ENCODE measurements at places on chromosomes 4 and X. TPM values are rescaled to one million over a fixed set of nuclear protein-coding genes. Genes with fewer than 3 reads are reported as not detected.

GRCh38 chr4:83305187-83305586, 20.6 kb upstream of the COQ2 start:
- no peak for DNase-seq

DNA sequence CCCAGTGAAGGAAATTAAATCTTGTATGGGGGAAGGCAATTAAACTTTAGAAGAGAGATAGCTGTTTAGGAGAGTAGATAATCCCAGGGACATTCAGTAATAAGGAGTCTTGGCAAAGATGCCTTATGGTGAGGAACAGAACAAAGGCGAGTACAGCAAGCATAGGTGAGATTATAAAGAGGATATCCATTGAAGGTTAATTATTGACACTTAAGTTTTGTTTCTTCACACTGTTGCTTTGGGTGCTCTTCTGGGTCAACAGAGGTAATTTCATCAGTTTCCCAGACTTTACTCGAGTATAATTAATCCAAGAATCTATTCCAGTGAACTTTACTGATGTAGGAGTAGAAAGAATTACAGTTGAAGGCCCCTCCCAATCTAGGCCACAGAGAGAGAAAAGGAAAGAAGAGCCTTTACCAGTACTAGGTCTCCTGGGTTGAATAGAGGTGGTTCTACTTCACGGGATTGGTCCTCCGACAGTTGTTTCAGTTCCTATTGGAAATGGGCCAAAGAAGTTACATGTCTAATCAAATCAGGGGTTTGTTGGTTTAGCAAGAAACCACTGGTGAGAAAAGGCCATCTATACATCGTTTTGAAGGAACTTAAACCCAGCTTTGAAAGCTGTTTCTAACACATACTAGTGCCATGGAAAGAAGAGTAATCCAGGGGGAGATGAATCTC, 27.2 kb downstream of the EPGN start:
- DNase-seq: no peak

- no peak for DNase-seq
These were observed 70.8 kb downstream of the ARX start for GRCh38 chrX:24945009-24945408.

- DNase-seq: no peak
These were observed 975.2 kb downstream of the FSTL5 start for GRCh38 chr4:161188578-161188977.

GRCh38 chr4:5787311-5787710, 76.3 kb downstream of the EVC start:
- DNase-seq: no peak

DNA sequence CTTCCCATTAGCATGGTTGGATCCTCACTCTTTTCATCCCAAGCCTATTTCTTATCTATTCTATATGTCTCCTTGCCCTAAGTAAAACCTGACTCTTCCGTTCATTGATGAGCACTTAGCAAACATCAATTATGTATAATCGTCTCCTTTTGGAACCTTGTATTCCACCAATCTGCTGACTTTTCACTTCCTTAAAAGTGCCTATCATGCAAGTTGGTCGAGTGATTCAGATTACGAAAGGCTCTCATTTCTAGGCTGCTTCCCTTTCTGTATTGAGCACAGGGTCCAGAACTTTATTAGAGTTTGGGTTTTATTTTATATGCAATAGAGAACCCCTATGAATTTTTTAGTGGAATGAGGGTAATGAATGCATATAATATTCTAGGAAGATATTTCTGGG, 27.1 kb upstream of the ALB start:
- no peak for DNase-seq

DNA sequence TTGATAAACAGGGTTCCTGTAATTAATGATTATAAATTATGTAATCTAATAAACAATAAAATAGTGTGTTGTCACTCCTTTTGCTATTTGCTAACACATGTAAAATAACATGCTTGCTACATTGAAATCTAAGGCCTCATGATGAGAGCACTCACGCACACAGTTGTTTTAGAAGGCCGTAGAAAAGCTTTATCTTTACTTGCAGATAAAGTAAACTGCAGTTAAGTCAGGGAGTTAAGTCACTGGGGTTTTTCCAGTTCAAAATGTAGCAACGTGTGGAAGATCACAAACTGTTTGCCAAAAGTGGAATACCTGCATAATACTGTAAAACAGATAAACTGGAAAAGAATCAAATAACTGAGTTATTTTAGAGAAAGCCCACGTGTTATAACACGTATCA, 187.3 kb upstream of the PACRGL start:
- no peak for DNase-seq

DNA sequence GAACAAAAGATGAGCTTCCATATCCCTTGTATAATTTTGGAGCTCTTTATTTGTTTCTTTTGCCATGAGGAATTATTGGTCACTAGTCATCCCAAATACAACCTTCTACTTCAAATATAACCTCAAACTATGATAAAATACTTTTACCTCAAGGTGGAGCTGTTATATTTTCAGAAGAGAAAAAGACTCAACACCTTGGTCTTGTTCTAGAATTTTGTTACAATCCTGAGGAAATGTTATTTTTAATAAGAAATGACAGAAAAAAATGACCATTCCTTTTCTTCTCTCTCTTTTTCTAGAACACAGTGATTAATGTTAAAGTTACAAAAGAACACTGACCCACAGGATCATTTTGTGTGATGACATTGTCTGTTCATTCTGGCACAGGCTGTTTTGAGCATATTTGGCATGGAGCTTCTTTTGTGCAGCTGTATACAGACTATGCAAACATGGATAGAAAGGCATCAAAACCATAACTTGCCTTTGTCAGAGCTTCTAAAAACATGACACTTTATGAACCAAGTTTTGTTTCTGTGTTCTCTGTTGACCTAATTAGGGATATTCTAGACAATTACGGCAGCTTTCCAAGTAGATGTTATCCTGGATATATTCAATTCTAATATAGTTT, 159.6 kb upstream of the CTSO start:
- no peak for DNase-seq

DNA sequence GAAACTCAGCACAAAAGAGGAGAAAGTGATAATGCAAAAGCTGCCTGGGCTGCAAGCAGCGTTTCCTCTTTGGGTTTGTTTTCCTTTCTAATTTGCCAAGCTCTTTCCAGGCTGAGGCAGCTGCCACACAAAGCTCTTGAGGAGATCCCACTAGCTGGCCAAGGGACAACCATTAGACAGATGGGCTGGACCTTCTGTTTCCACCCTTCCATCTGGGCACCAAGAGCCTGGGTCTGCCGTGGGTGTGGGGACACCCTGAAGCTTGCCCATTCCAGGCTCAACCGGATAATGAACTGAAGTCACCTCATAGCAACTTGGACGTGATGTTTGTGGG, 194.6 kb upstream of the C1QTNF7 start:
- no peak for DNase-seq

DCLK2 gene
- 11.0 TPM for polyA plus RNA-seq

HSD17B13 gene
- 0.46 TPM for polyA plus RNA-seq

GAB3 gene
- polyA plus RNA-seq: 8.3 TPM

DGKK gene
- polyA plus RNA-seq: 0.03 TPM

SPACA5 gene
- polyA plus RNA-seq: 0.33 TPM
